ENCODE measurements at places on chromosomes 4 and X.

DNA sequence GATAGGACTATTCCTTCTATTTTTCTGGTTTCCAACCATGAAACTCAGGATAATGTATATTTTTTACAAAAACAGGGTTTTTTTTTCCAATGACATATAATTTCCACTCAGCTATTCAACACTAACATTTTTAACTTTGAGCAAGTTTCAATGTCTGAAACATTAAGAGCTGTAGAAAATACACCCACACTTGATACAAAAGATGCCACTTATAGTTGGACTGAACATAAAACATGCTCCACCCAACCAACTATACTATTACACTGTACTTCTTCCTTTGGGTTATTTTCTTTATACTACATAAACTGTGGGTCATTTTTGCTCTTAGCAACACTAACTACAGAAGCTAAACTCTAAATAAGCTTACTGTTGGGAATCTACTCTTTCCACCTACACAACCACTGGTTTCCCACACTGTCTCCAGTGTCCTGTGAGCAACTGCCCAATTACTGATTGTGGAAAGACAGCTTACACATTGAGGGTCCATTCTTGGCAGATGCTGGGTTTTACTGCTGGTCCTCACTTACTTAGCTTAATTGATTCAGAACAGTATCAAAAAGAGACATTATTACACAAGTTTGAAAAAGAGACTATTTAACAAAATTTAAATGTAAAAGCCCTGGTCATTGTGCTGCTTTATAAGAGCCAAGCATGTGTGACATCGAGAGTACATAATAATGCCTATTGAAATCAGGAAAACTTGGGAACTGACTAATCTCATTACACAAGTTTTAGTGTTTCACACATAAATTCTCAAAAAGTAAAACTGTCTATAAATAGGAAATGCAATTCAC lies 6.3 kb downstream of the AMMECR1 start:
- no peak for DNase-seq

GRCh38 chr4:35934320-35934981 lies 309.9 kb downstream of the ARAP2 start:
- DNase-seq, result no peak

- DNase-seq, result no peak
Measured at GRCh38 chrX:9859711-9860555, 73.7 kb downstream of the SHROOM2 start.

GRCh38 chrX:135185795-135186443 lies 14.7 kb upstream of the CT55 start:
- no peak for DNase-seq

- no peak for DNase-seq
Measured at GRCh38 chrX:7689791-7690412, 153.1 kb upstream of the VCX start.

DNA sequence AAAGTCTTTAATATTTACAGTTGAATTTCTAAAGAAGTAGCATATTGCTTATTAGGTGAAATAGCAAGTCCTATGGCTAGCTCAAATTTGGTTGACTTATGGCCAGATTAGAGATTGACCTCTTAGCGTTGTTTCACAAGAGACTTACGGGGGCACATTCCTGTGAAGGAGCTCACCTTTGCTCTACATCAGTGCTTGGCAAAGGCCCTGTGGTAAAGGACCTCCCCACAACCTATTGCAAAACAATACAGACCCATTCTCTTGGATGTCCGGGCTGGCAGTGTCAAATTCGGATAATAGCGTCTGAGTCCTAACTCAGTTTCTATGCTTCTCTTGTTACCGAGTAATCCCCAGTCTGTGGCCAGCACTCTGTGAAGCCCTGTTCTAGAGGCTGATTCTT lies 10.9 kb downstream of the PDHA1 start:
- DNase-seq, result no peak

- no peak for DNase-seq
Measured at GRCh38 chrX:107775000-107775733, 420 bp downstream of the TSC22D3 start.

- no peak for DNase-seq
Measured at GRCh38 chrX:39402158-39402557, 600.9 kb downstream of the MID1IP1 start.

GRCh38 chr4:86159216-86159615 lies 200.6 kb downstream of the MAPK10 start:
- no peak for DNase-seq

- no peak for DNase-seq
Measured at GRCh38 chrX:48957477-48957826, at the start of gene OTUD5. OTUD5 (minus strand) TSS chrX:48957607; CDS start chrX:48957570, 37 bp downstream.

- DNase-seq, result no peak
Measured at GRCh38 chr4:154424810-154425484, 66.7 kb downstream of the DCHS2 start.

- DNase-seq, result no peak
Measured at GRCh38 chr4:91092398-91092980, 965.3 kb downstream of the CCSER1 start.

- DNase-seq, result no peak
Measured at GRCh38 chr4:114694770-114695169, 96.2 kb downstream of the UGT8 start.

DNA sequence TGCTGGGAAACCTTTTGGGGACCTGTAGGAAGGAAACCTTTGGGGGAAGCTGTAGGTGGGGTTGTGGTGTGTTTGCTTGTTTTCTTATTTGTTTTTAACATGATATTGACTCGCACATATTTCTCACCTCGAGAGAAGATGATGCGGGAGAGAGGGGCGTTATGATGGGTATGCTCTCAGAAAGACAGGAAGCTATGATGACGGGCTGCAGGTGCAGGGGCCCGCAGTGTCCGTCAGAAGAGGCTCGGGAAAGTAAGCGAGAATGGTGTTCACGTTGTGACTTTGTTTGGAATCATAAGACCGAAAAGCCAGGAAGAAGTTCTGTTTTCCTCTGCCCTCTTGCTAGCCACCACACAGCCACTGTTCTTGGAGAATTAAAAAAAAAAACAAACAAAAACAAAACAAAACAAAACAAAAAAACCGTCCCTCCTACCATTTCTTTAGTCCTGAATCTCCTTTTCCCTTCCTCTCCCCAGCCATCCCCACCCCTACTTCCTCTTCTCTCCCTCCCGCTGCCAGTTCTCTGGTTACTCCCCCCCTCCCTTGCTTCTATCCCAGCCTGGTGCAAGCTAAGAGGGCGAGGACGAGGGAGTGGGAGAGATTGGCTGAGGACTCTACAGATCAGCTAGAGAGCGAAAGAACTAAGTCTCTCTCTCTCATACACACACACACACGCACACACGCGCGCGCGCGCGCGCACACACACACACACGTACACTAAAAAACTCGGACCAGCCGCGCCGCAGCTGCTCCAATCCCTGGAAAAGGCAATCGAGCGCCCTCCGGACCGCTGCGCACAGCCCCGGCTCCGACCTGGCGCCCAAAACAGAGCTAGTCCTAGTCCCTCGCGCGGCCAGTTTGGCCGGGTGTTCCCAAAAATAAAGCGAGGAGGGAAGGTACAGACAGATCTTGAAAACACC lies at the start of gene BMP3:
Gene BMP3 (plus strand): TSS at position 648 of the 920 bp plus-strand sequence. CDS start 577 bp downstream, outside the sequence.
- DNase-seq, result no peak

- DNase-seq, result no peak
Measured at GRCh38 chr4:185167234-185167633, 24.2 kb downstream of the SLC25A4 start.

- DNase-seq, result no peak
Measured at GRCh38 chr4:86967798-86968197, 33.0 kb downstream of the AFF1 start.

DNA sequence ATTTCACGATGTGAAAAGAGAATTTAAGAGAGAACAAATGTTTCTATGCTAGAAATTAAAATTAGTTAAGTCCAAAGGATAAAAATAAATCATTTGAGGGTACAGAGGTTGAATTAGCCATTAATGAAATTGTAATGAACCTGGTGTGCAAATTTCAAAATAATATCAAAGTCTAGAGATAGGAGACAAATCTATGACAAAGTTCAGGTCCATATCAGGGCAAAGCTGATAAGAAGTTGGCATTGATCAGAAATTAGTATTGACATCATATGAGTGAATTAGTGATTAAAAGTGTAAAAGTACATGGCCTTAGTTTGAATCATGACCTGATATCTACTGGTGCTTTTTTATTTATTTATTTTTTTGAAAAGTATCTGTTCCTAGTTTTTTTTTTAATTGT lies 33.8 kb upstream of the UGT2A3 start:
- no peak for DNase-seq

DNA sequence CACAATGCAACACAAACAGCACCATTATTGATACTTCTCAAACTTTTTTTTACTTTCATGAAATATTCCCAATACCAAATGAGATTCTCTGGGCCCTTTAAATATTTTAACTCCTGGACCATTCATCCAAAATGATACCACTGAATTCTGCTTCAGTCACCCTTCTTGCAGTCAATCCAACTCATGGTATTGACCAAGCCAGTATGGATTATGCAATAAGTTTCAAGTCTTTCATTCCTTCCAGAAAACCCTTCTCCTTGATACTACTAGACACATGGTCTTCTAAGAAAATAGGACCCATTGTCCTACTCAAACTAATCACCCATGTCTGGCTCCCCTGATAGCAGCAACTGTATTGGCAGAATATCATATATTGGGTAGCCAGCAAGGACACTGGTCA lies 23.0 kb downstream of the ZNF721 start:
- no peak for DNase-seq
